ENCODE measurements at places on chromosomes 3 and 15. TPM values are rescaled to one million over a fixed set of nuclear protein-coding genes. Genes with fewer than 3 reads are reported as not detected.

DNA sequence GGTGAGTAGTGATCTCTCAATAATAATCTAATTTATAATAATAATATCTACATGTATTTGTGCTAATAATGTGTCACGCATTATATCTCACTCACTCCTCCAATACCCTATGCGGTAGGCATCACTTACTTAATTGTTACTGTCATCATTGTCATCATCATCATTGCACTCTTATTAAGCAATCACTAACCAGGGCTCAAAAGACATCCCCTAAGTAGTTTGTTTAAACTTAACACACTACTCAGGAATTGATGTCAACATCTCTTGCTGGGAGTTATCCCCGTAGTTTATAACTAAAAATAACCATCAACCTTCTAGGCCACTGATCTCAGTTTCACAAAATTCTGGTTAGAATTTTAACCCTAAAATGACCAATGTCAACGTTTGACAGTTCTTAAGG lies 56.8 kb upstream of the ICE2 start:
- H3K27me3 ChIP-seq = no peaks in the 10 kb centered on the region
- no peaks in the 10 kb centered on the region for H3K36me3 ChIP-seq
- H3K4me3 ChIP-seq = no peak overlapping the region
- H3K27ac ChIP-seq = no peak overlapping the region
- no peaks in the 10 kb centered on the region for H3K4me1 ChIP-seq
- DNase-seq = no peak

DNA sequence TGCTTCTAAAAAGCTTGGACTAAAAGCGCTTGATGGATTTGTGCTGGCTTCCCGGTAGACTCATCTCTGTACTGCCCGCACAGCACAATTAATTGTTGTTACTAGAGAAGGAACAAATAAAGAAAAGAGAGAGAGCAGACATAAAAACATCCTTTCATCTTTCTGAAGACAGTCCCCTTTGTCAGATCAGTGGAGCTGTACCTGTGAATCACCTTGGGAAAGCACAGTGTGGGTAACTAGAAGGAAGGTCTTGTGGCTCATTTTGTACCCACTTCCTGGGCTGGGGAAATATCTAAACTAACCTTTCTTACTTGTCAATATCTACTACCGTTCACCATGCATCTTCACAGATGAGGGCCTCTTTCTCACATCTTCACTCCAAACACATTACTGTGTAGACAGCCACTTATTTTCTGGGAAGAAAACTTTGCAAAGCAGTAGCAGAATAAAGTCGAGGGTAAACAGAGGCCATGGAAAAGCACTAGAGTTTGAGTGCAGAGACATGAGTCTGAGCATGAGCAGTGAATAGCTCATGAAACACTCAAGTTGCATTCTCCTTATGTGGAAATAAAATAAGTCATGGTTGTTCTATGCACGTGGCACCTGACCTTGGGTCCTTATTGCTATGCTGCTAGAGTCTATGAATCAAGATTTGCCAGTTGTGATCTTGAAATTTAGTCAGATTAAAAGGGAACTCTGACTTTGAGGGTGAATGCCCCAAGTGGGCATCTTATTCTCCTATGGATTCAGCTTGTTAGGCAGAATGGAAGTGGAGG lies 169.3 kb downstream of the LPP start:
- no peaks in the 10 kb centered on the region for H3K27me3 ChIP-seq
- no peak overlapping the region for H3K27ac ChIP-seq
- peaks cover 74% of the 10 kb centered on the region for H3K4me1 ChIP-seq
- no peak for DNase-seq

DNA sequence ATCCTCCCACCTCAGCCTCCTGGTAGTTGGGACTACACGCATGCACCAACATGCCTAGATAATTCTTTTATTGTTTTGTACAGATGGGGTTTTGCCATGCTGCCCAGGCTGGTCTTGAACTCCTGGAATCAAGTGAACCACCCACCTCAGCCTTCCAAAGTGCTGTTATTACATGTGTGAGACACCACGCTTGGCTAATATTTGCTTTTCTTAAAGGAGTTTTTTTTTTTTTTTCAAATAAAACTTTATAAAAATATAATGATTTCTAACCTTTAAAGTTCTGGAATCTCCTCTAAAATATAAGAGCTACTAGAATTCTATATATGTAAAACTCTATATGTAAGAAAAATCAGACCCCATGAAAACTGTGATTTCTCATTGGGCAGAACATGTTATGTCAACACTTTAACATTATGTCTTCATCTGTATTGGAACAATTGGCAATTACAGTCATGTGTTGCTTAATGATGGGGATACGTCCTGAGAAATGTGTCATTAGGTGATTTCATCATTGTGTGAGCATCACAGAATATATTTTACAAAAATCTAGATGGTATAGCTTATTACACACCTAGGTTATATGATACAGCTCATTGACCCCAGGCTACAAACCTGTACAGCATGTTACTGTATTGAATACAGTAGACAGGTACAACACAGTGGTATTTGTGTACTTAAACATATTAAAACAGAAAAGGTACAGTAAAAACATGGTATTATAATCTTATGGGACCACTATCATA lies 377.0 kb downstream of the PLCL2 start:
- no peaks in the 10 kb centered on the region for H3K4me1 ChIP-seq
- no peak overlapping the region for H3K27ac ChIP-seq
- H3K4me3 ChIP-seq = no peak overlapping the region
- no peaks in the 10 kb centered on the region for H3K27me3 ChIP-seq
- H3K36me3 ChIP-seq = no peaks in the 10 kb centered on the region
- no peak for DNase-seq

The RYR3 gene
- 9.9 TPM for total RNA-seq

The NLGN1 gene
- total RNA-seq = 18.3 TPM

Data from thoracic aorta (tissue), 2 donors.